ENCODE measurements at places on chromosomes 11 and 22. TPM values are rescaled to one million over a fixed set of nuclear protein-coding genes. Genes with fewer than 3 reads are reported as not detected.

DNA sequence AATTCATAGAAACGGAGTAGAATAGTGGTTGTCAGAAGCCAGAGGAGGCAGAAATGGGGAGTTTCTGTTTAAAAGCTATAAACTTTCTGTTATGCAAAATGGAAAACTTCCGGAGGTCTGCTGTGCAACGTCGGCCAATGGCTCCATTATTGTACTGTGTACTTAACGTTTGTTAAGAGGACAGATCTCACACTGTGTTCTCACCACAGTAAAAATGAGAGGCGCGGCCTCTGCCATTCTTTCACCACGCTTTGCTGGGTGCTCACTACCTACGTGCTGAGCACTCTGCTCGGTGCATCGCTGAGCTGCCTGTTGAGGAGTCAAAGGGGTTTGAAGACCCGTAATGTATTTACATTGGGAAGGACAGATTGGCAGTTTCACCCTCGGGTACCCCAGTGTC, 218.8 kb upstream of the B3GAT1 start:
- no peak for DNase-seq

Gene FAT3
- 2.8 TPM for total RNA-seq

- peak; percentile 6 for DNase-seq
These were observed 17.4 kb downstream of the ANKK1 start for GRCh38 chr11:113404859-113405430.

DNA sequence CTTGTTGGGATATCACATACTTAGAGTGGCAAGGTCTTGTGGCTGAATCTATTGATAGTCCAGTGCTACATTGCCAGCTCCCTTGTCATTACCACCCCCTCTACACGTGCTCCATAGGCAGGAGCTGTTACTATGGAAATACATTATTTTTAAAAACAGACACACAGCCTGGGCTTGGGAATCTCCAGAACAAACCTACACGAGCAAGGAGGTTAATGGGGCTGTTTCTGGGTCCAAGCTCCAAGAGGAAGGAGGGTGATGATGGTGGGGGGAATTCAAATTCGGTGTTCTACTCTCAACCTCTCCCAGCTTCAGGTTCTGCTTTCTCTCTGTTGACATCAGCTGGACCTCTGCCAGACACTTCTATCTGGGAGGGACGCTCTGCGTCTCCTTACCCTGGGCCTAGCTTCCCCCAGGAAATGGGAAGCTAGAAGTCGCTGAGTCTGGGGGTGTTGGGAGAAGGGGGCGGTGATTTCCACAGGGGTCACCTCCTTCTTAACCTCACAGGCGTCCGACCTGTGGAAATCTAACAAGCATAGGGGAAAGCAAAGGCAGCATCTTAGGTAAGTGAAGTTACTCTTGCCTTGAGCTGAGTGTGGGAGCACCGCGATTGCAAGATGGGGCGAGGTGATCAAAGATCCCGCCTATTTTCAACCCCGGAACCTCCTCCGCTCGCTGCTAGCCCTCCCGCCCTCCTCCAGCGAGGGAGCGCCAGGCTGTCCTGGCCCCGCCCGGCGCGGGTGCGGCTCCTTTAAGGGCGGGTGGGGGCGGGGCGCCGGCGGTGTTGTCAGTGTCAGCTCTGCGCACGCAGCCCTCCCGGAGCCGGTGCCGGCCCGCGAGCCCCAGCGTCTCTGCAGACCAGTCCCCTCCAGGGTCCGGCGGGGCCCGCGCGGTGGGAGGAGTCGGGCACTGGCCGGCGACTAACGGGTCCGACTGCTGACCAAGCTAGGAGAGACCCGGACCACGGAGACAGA, at the start of gene C2CD2L:
Gene C2CD2L, plus strand, starts transcription at position 781 of the 974 bp plus-strand sequence. CDS start 398 bp downstream, outside the sequence.
- peak; percentile 72 for DNase-seq

GRCh38 chr11:99015634-99016454, 4.9 kb upstream of the CNTN5 start:
- no peak for DNase-seq

Gene BATF2
- total RNA-seq = 1.8 TPM

DNA sequence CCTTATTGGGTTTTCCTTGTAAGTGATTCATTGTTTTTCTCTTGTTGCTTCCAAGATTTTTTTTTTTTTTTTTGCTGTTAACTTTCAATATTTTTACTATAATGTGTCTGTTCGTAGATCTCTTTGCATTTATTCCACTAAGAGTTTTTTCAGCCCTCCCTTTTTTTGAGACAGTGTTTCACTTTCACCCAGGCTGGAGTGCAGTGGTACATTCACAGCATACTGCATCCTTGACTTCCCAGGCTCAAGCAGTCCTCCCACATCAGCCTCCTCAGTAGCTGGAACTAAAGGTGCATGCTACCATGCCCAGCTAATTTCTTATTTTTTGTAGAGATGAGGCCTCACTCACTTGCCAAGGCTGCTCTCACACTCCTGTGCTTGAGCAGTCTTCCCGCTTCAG, 1282.0 kb upstream of the CNTN5 start:
- DNase-seq = no peak

DNA sequence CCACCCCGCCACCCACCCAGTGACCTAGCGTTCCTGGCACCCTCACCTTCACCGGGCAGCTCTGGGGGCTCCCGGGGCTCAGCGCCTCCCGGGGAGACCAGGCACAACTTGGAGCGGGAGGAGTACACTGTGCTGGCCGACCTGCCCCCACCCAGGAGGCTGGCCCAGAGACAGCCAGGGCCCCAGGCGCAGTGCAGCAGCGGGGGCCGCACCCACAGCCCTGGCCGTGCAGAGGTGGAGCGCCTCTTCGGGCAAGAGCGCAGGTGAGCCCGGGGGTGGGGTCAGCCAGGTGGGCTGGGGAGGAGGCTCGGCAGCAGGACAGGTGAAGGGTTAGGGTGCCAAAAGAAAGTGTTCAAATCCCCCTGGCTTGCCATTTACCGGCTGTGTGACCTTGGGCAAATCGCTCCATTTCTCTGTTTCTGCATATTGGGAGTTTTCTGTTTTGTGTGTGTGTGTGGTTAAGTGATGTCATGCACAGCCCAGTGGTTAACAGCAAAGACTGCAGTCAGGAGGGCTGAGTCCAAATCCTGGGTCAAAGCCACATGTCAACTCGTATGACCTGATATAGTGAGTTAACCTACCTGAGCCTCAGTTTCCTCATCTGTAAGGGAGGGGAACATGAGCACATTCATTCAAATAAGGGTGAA, 29.5 kb downstream of the TRIOBP start:
- no peak for DNase-seq

DNA sequence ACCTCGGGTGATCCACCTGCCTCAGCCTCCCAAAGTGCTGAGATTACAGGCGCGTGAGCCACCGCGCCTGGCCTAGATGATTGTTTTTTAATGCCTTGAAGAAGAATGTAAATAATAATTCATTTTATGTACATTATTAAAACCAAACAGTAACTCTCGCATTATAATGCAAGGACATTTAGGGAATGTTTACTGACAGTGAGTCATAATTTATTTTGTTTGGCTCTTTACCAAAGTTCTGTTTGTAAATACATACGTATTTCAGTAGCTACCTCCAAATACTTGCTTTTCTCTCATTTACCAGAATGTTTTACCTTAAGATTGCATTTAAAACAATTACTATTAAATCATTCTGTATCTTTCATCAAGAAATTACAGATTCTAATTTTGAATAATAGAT, 3.0 kb downstream of the RAB39A start:
- DNase-seq = no peak

Gene APOL4
- total RNA-seq = 20.4 TPM

Gene SDHD
- total RNA-seq = 85.0 TPM

Gene POU2AF1
- total RNA-seq = 1.9 TPM

Gene SLC7A4
- 13.0 TPM for total RNA-seq

- peak; percentile 14 for DNase-seq
These were observed 627 bp downstream of the ASCL2 start for GRCh38 chr11:2269601-2270321.

Gene C11orf91
- not detected for total RNA-seq

- DNase-seq = peak; percentile 10
These were observed 1.5 kb downstream of the SIDT2 start for GRCh38 chr11:117180020-117180419.

- DNase-seq = no peak
These were observed 96.4 kb upstream of the SESN3 start for GRCh38 chr11:95327273-95327948.

GRCh38 chr11:19441288-19441687, 200.5 kb upstream of the E2F8 start:
- DNase-seq = no peak

Gene PNPLA5
- total RNA-seq = not detected

Gene YPEL4
- total RNA-seq = 1.8 TPM

DNA sequence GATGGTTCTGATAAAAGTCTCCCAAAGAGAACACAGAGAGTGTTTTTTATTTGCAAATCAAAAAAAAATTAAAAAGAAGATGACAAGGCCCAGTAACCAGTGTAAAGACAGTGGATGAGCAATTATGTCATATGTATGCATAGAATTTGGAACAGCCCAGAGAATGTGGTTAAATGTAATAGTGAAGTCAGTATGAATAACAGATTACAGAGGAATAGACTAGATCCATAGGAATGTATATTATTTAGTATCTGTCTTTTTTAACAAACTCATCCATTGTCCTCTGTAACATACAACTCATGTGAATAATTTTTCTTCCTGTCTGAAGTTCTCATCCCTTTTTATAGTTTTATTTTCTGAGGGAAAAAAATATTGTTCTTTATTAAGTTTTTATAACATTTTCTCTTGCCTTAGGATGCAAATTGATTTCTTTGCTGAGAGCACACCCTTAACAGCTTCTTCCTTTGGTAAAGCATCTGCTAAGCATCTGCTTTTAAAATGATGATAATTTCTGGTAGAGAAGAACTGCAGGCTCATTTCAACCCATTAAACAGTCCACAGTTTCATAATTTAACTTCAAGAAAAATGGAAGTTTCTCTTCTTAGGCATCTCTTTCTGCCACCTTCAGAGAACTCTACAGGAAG, 266.5 kb upstream of the MTNR1B start:
- no peak for DNase-seq

GRCh38 chr11:118088531-118088930, 1.8 kb upstream of the SMIM35 start:
- DNase-seq = no peak

DNA sequence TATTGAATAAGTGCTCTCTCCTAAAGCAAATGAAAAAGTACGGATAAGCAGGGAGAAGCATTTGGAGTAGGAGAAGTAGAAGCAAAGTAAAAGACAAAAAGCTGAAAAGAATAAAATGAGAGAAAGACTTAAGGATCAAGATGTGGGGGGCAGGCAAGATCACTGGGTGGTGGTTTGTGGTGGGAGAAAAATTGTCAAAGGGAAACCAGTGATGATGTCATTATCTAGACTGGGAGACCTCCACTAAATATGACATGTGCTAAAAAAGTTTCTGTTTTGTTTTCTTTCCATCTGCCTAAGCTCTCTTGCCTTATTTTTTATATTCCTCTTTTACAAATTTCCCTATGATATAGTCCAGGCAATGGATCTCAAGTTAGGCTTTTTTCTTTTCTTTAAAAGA, 14.8 kb upstream of the MAML2 start:
- no peak for DNase-seq

Gene OR2AT4
- total RNA-seq = not detected

DNA sequence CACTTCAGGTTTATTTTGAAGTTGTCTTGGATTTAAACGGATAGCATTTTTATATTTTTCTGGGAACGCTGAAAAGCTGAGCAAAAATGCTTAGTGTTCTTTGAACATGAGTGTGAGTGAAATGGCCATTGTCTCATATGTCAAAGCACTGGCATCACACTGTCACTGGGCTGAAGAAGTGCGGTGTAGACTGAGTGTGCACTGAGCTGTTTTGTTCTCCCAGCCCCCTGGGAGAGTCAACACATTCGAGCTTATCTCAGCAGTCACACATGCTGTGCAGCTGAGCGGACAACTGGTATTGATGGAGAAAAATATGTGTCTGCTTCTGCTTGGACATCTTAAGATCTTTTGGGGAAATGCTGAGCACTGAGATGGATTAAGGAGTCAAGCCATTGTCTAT, 90.8 kb downstream of the TECTA start:
- DNase-seq = no peak

Gene HPX
- total RNA-seq = 2.0 TPM

GRCh38 chr22:27801616-27802345, at the start of gene MN1:
MN1 (minus strand) TSS chr22:27801756; CDS start chr22:27800543, 1,213 bp downstream.
- DNase-seq = no peak

GRCh38 chr11:12838463-12839123, 164.4 kb downstream of the TEAD1 start:
- no peak for DNase-seq

DNA sequence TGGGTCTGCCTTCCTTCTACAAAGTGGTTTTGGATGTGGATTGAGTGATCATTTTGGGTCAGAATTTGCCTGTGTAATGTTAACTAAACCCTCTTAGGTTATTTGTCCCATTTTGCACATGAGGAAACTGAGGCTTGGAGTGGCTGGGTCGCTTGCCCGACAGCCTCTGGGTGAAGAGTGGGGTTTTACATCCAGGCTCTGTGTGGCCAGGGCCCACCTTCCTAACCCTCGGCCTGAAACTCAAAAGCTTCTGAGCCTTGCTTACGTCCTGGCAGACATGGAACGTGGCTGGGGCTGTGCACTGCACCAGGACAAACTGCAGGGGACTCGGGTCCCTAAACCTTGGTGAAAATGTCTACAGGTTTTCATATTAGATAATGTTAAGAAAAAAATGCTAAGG, 542.4 kb downstream of the TBC1D22A start:
- no peak for DNase-seq

Gene MMP8
- total RNA-seq = 3.2 TPM
